ENCODE measurements at places on chromosomes 7 and 10.

GRCh38 chr7:21260939-21261338 is 166.9 kb upstream of the SP4 start:
- no peak for DNase-seq

DNA sequence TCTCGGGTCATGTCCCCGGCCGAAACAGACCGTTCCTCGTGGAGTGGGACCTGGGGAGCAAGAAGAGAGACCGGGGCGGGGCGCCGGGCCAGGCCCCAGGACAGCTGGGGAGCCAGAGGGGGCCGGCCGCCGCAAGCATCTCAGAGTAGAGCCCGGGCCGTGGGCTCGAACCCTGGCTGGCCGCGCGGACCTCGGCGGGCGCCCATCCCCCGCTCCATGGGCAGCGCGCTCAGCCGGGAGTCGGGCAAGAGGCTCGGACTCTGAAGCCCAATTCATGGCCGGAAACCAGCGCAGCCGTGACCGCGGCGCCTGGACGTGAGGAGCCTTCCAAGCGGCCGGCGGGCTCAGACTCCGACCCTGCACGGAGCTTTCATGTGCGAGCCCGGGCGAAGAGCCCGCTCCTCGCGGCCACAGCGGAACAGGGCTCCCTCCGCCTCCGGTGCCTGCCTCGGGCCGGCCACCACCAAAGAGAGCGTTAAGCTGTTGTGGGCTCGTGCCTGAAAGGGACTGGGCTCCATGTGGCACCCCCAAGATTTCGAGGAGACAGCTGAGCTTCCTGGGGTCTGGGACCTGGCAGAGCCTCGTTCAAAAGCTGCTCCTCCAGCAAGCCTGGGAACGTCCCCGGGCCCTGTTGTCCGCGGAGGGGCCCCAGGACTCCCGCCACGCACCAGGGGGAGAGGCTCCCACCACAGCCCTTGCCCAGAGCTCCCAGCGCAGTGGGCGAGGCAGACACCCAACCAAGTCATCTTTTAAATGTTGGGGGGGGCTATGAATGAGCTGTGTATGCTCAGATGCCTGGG is 757 bp upstream of the GRID1 start:
- no peak for DNase-seq

GRCh38 chr7:3112479-3113134 is 68.9 kb upstream of the CARD11 start:
- no peak for DNase-seq

DNA sequence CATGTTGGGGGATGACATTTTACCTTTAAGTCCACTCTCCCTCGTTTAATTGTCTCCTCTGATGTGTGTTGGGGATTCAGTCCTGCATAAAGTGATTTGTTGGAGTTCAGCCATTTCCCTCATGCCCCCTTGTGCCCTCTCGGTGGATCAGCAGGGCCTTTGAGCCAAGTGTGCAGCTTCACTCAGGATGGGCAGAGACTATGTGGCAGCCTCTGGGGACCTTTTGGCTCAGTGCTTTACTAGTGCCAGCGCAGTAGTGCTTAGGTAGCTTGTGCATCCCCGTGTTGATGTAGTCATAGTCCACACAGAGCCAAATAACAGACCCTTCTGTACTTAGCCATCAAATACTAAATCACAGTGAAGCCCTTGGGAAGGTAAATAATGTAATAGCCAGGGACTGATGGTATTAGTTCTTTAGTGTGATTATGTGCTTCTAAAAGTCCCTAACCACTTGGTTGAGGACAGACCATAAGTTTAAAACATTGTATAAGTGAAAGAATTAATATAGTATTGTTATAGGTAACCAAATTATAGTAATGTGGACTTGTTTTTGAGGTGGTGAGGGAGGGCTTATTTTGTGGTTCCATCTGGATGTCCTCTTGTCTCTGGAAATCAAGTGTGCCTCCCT is 11.4 kb downstream of the BUB3 start:
- no peak for DNase-seq

DNA sequence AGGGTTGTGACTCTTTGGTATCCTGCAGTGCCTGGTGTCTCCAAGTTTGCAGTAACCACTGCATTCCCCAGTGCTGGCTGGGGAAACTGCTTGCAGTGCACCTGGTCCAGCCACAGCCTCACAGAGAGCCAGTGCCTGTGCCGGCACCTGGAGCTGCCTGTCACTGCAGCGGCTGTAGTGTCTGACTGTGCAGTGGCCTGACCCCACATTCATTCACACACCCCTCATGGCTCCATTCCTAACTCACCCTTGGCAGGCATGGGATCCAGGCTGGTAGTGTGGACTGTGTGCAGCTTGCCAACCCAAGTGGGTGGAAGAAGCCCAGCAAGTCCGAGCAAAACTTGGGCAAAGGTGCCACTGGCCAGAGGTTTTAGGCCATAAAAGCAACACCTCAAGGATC is 3.7 kb upstream of the CYP3A43 start:
- no peak for DNase-seq

GRCh38 chr7:2715341-2716231 is 27.6 kb downstream of the AMZ1 start:
- DNase-seq = peak; percentile 45

DNA sequence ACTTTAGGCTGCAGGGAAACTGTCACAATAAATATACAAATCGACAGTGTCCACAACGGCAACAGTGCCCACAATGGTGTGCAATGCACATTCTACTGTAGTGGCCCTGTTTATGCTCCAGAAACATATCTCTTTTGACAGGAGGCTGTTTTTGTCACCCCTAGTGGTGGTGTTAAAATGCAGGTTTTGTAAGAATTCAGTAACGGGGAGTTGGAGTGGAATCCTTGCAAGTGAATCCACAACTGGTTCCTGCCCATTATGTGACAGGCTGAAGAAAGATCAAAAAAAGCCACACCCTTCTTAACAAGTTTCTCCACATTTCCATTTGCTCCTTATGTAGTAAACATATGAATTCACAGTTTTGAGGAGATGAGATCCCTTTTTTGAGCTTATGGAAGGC is 58.5 kb downstream of the BEND7 start:
- DNase-seq = no peak

DNA sequence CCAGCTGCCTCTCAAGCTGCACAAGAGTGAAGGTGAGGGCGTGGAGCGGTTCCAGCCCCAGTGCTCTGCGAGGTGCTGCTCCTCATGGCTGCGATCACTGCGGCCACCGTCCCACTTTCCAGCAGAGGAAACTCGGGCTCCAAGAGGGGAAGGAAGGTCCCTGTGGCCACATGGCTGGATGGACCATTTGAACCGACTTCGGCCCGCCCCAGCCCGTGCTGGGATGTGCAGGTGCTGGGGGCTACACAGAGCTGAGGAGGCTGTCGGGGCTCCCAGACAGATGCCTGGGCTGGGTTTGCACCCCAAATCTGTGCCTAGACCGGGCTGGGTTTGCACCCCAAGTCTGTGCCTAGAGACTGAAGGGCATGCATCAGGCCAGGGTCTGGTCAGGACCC is 186.6 kb downstream of the DNAJB6 start:
- no peak for DNase-seq

- no peak for DNase-seq
Observed at GRCh38 chr10:77245953-77246352, 391.7 kb downstream of the KCNMA1 start.

DNA sequence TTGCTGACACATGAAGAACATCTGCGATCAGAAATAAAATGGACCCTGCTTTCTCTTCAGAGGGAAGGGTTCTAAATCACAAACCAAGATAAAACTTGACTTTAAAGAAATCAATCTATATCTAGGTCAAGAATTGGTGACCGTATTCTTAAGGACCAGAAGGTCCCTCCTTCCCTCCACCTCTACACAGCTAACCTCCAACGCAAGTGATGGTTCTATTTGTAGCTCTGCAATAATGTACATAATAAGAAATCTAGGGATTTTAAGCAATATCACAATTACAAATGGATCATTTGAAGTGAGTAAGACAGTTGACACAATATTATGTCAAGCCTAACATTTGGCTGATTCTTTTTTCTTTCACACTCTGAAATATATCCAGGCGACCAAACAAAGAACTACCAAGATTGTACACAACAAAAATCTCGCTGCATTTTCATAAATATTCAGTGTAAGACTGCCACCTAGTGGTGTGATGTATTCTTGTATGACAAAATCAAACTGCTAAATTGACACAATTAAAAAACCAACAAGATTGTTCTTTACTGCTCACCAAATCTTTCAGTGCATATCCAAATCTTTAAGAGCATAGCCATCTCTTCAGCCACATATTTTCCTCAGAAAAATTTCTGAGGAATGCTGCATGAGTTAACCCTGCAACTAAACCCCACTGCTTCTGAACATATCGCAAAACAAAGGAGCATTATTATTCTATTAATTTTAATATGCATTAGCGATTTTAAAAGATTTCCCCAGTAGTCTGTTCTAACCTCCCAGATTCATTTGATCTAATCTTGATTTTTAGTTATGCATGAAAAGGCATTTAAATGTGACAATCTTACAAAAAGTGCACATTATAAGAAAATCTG is 44.5 kb downstream of the ICA1 start:
- DNase-seq = no peak

DNA sequence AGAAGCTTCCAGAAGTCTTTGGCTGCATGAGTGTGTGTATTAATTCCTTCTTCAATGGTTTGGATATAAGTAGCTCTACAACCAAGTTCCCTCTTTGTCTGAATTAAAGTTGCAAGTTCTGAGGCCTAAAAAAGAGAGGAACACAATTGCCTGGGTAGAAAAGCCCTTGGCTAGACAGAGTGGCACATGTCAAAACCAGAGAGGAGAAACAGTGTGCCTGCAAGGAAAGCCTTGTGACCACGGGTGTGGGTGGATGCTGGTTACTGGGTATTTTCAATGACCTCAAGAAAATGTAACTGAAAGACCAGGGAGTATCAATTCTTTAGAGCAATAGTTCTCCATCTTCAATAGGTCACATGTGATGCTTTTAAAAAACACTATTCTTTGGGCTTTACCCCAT is 148.3 kb downstream of the SVIL start:
- no peak for DNase-seq

DNA sequence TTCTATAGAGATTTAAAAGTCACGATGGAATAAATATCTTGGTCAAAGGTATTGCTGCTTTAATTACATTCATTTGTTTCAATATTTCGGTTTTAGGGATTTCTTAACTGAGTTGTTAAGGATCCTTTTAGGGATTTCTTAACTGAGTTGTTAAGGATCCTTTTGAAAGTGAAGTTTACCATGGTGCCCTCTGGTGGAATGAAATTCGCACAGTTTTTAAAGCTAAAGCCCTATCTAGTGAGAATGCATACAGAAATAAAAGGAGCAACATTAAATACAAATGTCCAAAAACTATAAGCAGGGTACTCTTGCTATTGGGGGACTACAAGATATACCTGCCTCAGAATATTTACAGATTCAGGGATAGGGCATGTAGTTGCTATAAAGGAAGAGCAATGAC is 193.7 kb downstream of the RNLS start:
- no peak for DNase-seq

GRCh38 chr7:129390314-129390713 is 43.9 kb upstream of the STRIP2 start:
- no peak for DNase-seq

DNA sequence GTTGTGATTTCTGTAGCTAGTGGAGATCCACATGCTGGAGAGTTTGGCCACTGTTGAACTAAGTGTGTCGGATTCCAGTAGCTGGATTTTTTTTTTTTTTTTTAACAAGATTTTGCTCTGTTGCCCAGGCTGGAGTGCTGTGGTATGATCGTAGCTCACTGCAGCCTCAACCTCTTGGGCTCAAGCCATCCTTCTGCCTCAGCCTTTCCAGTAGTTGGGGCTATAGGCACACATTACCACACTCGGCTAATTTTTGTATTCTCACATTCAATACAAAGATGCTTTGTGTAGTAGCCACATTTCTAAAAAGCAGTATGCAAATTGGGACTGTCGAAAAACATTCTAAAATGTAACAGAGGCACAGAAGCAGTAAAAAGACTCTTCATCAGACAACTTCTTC is 63.5 kb downstream of the RABGEF1 start:
- DNase-seq = no peak

- no peak for DNase-seq
Observed at GRCh38 chr10:102264371-102264770, 19.0 kb downstream of the GBF1 start.

- no peak for DNase-seq
Observed at GRCh38 chr10:132368881-132369635, 27.9 kb upstream of the PWWP2B start.

DNA sequence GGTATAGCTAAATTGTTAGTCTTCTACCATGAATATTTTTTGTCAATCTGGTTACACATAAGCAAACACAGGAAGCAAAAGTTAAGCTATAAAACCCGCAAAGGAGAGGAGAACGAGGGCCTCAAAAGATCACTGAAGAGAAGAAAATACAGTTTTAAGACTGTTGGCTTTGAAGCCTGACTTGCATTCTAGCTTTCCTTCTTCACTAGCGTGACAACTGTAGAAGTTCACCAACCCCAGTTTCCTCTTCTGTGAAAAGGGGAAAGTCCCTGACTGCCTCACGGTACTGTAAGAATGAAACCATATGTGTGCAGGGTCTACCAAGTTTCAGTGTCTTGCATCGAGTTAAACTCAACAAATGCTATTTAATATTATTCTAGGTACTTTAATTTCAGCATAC is 7.5 kb upstream of the LRRN3 start:
- peak; percentile 52 for DNase-seq

DNA sequence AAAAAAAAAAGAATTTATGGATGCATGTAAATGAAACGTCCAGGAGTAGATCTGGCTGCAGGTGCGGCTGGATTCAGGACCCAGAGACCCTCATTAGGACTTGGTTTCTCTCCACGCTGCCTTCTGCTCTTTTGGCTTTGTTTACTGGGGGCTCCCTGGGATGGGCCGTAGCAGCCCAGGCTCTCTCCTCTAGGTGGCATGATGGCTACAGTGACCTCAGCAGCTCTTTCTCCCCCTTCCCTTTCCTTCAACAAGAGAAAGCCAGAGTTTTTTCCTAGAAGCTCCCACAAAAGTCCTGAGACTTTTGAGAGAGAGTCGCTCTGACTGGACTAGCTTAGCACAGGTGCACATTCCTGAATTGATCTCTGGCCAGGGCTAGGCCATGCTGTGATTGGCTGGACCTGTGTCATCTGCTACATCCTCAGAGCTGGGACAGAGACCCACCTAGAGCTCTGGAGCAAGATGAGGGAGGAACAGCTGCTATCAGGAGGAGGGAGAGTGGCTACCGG is 67.8 kb upstream of the PDCD4 start:
- peak; percentile 20 for DNase-seq

DNA sequence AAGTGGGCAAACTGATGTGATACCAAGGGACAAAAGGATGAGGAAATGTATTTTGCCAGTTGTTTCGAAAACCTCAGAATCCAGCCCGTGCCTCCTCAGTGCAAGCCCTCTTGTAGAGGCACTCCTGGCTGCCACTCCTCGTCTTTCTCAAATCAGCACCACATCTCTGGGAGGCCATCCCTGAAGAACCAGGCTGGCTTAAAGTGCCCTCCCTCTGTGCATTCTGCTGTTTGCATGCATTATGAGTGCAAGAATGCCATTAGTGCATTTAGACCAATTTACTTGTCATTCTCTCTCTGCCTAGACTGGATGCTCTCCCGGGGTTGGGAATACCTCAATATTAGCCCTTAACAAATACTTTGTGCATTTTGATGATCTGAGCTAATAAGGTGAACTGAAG is 19.9 kb upstream of the FAM180A start:
- DNase-seq = no peak

GRCh38 chr10:87589645-87590051 is 70.0 kb upstream of the PAPSS2 start:
- no peak for DNase-seq

Measured in stimulated activated CD8-positive, alpha-beta memory T cell treated with anti-CD3 and anti-CD28 coated beads, Interleukin-7, amount 100 ng/mL, for 4 hours (primary cell).